PC-3 (cell line): ENCODE measurements at places on chromosomes 12 and 14. TPM values are rescaled to one million over a fixed set of nuclear protein-coding genes. Genes with fewer than 3 reads are reported as not detected.
A peak's percentile ranks its signal among the peaks of the same experiment; 100 is the strongest.

DNA sequence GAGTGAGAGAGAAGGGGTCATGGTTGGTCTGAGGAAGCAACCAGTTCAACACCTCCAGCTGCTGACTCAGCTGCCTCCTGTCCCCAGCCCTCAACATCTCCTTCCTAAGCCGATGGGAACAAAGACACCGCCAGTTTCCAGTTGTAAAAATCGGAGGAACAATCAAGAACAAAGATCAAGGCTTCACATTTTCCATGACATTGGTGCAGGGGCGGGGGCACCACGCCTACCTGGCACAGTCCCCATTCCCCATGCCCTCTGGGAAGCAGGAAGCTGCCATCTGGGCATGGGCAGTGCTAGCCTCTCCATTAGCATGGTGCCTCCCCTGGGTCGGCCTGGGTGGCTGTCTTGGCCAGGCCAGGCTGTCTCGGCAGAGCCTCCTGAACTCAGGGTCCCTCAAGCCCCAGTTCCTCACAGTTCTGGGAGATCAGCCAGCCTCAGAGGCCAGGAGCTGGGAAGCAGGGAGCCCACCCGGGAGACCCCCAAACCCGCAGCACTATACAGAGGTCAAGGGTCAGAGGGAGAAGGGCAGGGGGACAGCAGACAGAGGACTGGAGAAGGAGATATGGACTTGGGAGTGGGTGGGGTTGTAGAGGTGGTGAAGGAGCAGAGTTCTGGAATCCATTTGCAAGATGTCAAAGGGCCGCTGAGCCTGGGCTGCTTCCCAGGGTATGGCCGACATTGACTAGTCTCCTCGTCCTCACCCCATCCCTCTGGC is 19.6 kb upstream of the TMEM106C start:
- DNase-seq, result peak; percentile 19

TBC1D30 gene
- 16.8 and 36.1 TPM in 2 replicates for total RNA-seq

GRCh38 chr14:75380656-75381055 is 47.2 kb upstream of the JDP2 start:
- DNase-seq, result no peak

ACOT6 gene
- total RNA-seq, result not detected in 2 replicates
